ENCODE measurements at places on chromosomes 6 and 20.

- DNase-seq = no peak
Observed at GRCh38 chr20:62628691-62629090, 13.6 kb upstream of the SLCO4A1 start.

DNA sequence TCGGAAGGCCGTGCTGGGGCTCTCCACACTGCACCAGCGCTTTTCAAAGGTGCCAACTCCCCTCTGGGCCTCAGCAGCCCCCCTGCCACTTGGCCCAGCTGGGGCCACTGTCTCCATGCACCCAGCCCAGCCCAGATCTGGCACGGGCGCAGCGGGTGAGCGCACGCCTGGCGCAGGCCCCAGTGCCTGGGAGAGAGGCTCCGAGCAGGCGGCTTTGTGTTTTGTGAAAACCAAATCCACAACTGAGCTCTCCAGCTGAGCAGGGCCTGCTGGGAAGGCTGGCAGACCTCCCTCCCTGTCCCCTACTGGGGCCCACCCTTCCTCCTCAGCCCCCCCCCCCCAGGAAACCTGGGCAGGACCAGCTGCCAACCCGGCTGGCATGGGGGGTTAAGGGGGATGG is 17.0 kb downstream of the MDGA1 start:
- DNase-seq = no peak

DNA sequence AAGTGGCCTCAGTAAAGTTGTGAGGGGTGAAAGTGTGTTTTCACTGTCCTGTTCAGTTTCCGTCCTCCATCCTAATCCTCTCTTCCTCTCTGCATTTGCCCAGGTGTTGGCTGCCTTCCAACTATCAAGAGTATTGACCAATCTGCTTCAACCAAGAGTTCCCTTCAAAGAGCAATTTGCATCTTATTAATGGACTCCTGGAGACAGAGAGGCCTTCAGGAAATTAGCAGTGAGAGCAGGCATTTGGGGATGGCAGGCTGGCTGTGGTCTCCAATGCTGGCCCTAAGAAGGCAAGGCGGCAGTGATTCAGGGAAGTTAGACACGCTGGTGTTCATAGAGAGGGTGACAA is 77.2 kb downstream of the GPR6 start:
- no peak for DNase-seq

- DNase-seq = no peak
Observed at GRCh38 chr20:45059022-45059728, 41.8 kb downstream of the KCNS1 start.

GRCh38 chr6:11650025-11650696 is 112.6 kb downstream of the TMEM170B start:
- DNase-seq = peak; percentile 52

DNA sequence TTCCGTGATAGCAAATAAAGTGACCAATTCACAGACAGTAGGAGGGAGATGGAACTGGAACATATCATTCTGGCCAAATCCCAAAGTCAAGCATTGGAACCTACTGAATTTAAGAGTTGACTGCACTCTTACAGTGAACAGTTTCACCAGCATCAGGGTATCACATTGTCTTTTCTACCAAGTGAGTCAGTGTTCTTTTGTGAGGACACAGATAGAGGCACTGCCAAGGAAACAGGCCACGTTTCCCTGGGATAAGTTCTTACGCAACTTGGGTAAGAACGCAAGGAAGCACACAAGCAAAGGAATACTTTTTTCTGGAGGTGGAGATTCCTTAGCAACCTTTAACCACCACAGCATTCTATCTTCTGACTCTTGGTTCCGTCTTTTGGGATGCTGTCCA is 28.6 kb upstream of the ENPP5 start:
- DNase-seq = no peak

GRCh38 chr20:24782801-24783630 is 166.1 kb upstream of the CST7 start:
- no peak for DNase-seq

GRCh38 chr20:51128198-51128597 is 105.3 kb upstream of the KCNG1 start:
- DNase-seq = no peak

GRCh38 chr20:35226884-35227681 is 593 bp downstream of the MMP24 start:
- DNase-seq = peak; percentile 57

GRCh38 chr6:139981768-139982181 is 607.3 kb upstream of the CITED2 start:
- no peak for DNase-seq

DNA sequence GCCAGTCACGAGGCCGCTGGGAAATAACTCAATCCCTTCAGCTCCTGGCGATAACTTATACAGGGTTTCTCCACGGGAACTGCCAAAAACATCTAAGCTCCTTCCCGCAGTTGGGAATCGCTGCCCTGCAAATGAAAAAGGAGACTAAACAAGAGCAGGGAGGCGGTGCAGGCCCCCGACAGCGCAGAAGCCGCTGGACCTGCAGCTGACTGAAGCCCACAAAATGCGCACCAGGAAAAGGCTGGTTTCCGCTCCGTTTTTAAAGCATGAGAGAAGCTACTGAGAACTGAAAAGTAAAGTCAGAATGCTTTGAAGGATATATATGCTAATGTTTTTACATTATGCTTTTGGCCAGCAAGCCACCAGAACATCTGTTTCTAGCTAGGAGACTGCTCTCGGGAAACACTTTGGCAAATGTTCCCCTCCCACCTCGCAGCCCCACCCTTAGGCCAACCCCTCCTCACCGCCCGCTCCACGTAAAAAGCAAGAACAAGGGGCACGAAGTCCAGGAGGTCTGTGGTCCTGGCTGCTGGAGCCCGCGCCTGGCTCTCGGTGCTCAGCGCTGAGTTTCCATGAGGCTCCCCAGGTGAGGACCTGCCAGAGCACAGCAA is 90.5 kb downstream of the SOD2 start:
- DNase-seq = no peak

- DNase-seq = no peak
Observed at GRCh38 chr20:533526-533925, 10.1 kb downstream of the CSNK2A1 start.

DNA sequence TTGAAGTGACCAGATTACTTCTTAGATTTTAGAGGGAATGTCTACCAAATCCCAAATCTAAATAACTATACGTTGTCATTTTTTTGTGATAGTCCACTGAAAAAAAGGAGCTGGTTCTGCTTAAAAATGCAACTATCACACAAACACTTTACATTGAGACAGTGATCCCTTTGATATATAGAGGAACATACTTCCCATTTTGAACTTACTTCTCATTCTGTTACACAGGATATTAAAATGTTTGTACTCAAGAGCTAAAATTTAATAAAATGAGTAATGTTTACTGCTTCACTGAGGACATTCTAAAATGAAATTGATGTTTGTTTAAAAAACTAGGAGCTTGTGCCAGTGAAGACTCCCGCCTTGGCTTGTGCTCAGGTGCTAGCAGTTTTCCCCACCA is 174.1 kb downstream of the CARMIL1 start:
- DNase-seq = no peak

DNA sequence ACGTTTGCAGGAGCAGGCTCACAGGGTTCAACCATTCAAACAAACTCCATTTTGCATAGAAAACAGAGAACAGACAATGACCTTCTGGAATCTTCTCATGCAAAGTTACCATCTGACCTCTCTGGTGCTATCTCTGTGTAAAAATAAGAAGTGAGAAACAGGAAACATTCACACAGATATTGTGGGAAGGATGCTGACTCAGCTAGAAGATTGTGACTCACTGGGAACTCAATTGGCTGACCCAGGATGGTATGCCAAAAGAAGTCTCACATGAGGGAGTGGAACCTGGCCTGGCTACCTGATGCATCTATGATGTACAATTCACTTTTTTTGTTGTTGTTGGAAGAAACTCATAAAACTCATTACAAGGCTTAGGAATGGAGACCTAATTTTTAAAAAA is 61.1 kb upstream of the TBX18 start:
- DNase-seq = no peak

DNA sequence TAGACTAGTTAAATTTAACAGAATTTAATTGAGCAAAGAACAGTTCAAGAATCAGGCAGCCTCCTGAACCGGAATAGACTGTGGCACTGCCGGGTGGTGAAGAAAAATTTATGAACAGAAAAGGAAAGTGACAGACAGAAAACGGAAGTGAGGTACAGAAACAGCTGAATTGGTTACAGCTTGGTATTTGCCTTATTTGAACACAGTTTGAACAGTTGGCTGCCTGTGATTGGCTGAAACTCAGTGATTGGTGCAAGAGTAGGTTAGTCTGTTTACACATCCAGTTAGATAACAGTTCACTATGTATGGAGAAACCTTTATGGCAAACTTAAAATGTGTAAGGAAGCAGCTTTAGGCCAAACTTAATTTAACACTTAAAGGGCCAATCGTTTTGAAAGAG is 116.0 kb upstream of the CITED2 start:
- no peak for DNase-seq

GRCh38 chr20:14721926-14722452 is 384.6 kb upstream of the FLRT3 start:
- no peak for DNase-seq

DNA sequence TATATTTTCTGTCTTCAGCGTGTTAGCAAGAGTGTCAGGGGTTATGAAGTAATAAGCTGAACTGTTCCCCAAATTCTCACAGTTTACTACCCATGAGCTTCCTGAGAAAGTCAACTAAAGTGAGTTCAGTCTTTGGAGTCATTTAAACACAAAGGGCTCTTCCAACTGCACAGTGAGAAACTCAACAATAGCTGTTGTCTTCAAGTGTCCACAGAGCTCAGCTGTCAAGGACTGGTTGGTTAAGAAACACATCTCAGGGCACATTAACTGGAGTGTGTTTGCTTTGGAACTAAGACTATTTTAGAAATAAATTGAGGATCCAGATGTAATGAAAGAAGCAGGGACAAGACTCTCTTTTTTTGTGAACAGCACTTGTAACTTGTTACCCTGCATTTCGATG is 241.4 kb upstream of the SOX4 start:
- no peak for DNase-seq

GRCh38 chr20:1335961-1336698 is 7.2 kb upstream of the SDCBP2 start:
- no peak for DNase-seq

DNA sequence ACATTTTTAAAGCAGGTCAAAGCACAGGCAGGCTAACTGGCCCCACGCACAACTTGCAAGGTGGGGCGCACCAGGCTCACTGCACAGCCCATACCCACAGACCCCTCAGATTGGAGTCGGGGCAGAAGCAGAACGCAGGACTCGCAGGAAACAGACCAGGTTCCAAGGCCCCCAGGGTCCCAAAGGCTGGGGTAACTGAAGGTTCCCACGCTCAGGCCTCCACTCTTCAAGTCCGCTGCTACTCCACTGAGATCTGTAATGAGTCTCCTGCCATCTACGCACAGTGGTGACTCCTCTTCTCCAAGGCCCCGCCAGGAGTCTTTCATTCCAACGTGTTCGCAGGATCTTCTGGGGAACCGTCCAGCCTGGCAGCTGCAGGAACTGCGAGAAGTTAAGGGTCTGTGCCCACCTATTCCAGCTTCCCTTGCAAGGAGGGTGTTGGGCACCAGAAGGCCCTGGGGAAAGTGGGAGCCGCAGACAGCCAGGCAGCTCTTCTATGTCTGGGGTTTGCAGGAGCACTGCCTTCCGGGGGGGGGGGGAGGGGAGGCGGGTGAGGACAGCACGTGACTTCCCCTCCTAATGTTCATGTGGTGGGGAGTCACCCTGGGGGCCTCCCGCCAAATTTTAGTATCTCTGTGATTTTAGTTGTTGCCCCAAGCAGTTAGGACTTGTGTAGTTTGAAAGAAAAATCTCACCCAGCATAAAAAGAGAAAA is 2.0 kb upstream of the TAF4 start:
- no peak for DNase-seq

DNA sequence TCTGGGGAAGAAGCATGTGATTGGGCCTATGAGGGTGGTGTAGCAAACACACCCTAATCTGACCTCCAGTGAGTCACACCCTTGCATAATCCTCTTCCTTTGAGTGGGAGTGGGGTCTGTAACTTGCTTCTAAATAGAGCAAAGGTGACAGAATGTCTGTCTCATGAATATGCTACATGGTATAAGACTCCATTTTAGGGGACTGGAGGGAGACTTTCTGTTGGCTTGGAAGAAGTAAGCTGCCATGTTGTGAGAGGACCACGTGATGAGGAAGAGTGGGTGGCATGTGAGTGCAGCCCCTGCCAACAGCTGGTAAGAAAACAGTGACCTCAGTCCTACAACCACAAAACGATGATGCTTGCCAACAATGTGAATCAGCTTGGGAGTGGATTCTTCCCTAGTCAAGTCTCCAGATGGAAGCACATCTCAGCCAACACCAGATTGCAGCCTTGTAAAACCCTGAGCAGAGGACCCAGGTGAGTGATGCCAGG is 3.7 kb downstream of the AK9 start:
- no peak for DNase-seq

- DNase-seq = no peak
Observed at GRCh38 chr6:13715444-13715883, 3.8 kb upstream of the RANBP9 start.

- DNase-seq = peak; percentile 84
Observed at GRCh38 chr6:15511248-15512125, 151.3 kb downstream of the DTNBP1 start.

- DNase-seq = no peak
Observed at GRCh38 chr6:1170794-1171193, 141.1 kb upstream of the FOXQ1 start.

DNA sequence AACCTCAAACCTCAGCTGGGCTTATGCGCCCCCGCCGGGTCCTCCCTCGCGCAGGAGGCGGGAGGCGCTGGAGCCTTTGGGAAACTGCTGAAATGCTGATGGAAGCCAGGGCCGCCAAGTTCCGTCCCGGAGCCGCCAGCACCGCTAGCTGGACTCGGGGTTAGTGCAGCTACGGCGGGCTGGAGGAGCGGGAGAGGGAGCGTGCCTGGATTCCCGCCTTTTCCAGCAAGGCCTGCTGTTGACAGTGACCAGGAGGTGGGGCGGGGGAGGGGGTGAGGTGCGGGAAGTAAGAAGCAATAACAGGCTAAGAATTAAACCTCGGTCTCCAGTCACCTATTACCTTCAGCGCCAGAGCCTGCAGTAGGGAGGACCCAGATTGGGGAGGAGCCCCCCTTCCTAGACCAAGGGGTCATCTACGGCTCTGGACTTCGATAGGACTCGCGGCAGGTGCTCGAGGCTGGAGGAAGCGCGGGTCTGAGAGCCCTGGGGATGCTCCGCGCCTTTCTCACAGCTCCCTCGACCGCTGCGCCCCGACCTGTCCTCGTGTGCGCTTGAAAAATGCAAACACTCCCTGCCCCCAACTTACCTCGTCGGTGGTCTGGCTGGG is 20.5 kb downstream of the COL9A1 start:
- peak; percentile 56 for DNase-seq

- peak; percentile 76 for DNase-seq
Observed at GRCh38 chr6:34284563-34285447, 36.0 kb upstream of the SMIM29 start.

GRCh38 chr20:8434326-8434876 is 302.3 kb downstream of the PLCB1 start:
- no peak for DNase-seq

GRCh38 chr6:135193221-135193620 is 12.1 kb downstream of the MYB start:
- DNase-seq = no peak

GRCh38 chr6:24691550-24691949 is 24.7 kb downstream of the ACOT13 start:
- no peak for DNase-seq

- DNase-seq = no peak
Observed at GRCh38 chr20:34316196-34316814, 13.2 kb upstream of the AHCY start.

- DNase-seq = no peak
Observed at GRCh38 chr20:24662752-24663365, 193.4 kb downstream of the SYNDIG1 start.

Measured in Right ventricle myocardium superior (tissue), 1 donor.